ENCODE measurements at places on chromosomes 2 and 18.

- H3K27ac ChIP-seq: no peak overlapping the region
- H3K4me3 ChIP-seq: no peak overlapping the region
- DNase-seq: no peak
- no peaks in the 10 kb centered on the region for H3K27me3 ChIP-seq
- no peaks in the 10 kb centered on the region for H3K4me1 ChIP-seq
Observed at GRCh38 chr18:172361-172760, 14.0 kb downstream of the USP14 start.

- DNase-seq: no peak
- no peak overlapping the region for H3K4me3 ChIP-seq
- no peaks in the 10 kb centered on the region for H3K4me1 ChIP-seq
- no peaks in the 10 kb centered on the region for H3K27me3 ChIP-seq
Observed at GRCh38 chr2:128986867-128987268, 668.2 kb upstream of the HS6ST1 start.

DNA sequence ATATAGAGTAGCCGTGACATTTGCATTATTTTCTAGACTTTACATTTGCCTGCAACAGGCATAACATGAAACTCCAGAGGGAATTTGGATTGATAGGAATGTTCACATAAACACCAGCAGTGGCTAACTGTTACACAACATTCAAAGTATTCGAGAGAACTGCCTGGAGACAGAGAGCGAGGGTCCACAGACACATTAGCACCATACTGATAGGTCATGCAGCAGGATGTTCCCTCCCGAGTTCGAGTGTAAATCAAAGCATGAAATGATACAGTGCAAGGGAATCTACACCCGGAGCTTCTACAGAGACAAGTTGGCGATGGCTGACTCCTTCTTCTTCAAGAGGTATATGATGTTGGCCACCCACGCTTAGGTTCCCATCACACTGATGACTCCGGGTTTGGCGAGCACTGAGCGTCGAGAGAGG is 89.5 kb downstream of the COL6A3 start:
- no peaks in the 10 kb centered on the region for H3K27me3 ChIP-seq
- DNase-seq: no peak
- H3K4me3 ChIP-seq: no peak overlapping the region
- no peak overlapping the region for H3K27ac ChIP-seq

DNA sequence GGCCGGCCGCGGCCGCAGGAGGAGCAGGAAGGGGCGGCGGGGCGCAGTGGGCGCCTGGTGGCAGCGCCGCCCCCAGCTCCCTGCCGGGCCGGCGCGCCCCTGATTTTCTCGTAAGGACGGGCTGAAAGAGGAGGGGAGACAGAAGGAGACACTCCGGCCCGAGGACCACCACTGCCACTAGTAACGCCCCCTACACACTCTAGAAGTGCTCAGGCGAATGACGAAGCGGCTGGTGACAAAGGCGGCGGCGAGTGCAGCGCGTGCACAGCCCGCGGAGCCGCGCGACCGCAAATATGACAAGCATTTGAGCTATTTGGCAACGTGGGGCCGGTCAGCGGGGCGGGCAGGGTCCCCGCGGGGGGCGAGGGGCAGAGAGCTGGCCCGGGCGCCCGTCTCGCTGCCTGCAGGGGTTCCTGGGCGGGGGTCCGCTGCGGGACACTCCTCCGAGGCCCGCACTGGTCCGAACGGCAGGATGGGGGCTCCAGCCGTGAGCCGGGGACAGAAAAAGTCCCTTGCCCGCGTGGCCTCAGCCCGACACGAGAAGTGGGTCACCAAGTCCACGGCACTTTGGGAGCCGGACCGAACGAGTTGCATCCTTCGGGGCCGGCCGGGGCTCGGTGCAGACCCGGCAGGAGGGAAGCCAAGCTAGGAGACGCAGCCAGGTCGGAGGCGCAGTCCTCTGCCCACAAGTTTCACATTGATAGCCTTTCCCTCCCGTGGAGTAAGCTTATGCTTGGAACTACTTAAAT is 524 bp upstream of the SERTAD2 start:
- peak; percentile 89 for DNase-seq
- no peaks in the 10 kb centered on the region for H3K27me3 ChIP-seq
- no peaks in the 10 kb centered on the region for H3K36me3 ChIP-seq
- H3K27ac ChIP-seq: peak overlapping the region; percentile 98
- peaks cover 13% of the 10 kb centered on the region for H3K4me1 ChIP-seq
- peak overlapping the region; percentile 83 for H3K4me3 ChIP-seq

DNA sequence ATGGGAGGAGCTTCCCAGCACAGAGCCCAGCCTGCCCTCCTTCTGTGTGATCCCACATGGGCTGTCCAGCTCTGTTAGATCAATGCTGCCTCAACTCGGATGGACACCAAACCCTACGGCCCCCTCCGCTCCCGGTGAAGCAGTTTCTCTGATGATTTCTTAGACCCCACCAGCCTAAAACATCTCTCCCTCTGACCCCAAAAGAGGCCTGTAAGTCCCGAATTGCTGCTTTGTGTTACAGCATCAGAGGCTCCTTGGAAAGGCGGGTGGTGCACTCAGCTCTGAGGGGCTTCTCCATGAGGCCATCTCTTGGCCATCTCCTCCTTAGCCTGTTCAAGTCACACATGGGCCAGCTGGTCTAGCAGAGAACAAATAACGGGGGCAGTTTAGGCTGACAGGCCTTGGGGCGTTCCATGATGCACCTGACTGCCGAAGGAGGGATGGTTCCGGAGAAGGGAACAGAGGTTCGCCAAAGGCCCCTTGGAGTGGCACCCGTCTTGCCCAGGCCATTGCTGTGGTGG is 240.7 kb downstream of the SH3RF3 start:
- DNase-seq: no peak
- H3K4me1 ChIP-seq: peaks cover 4% of the 10 kb centered on the region
- H3K36me3 ChIP-seq: no peaks in the 10 kb centered on the region
- H3K4me3 ChIP-seq: no peak overlapping the region
- H3K27me3 ChIP-seq: no peaks in the 10 kb centered on the region

- H3K4me3 ChIP-seq: peak overlapping the region; percentile 45
- no peak for DNase-seq
- peaks cover 12% of the 10 kb centered on the region for H3K4me1 ChIP-seq
- no peaks in the 10 kb centered on the region for H3K27me3 ChIP-seq
- no peak overlapping the region for H3K27ac ChIP-seq
Observed at GRCh38 chr2:108377401-108377800, 353 bp upstream of the SULT1C4 start.

GRCh38 chr2:200422532-200423261 is 87.2 kb downstream of the KCTD18 start:
- no peak overlapping the region for H3K27ac ChIP-seq
- H3K36me3 ChIP-seq: no peaks in the 10 kb centered on the region
- DNase-seq: no peak
- H3K4me3 ChIP-seq: no peak overlapping the region
- H3K4me1 ChIP-seq: peaks cover 14% of the 10 kb centered on the region

GRCh38 chr2:53827398-53828175 is 32.2 kb downstream of the GPR75 start:
- no peaks in the 10 kb centered on the region for H3K36me3 ChIP-seq
- H3K4me1 ChIP-seq: peaks cover 12% of the 10 kb centered on the region
- no peaks in the 10 kb centered on the region for H3K27me3 ChIP-seq
- H3K27ac ChIP-seq: peak overlapping the region; percentile 49
- DNase-seq: peak; percentile 4
- H3K4me3 ChIP-seq: no peak overlapping the region
